ENCODE measurements at places on chromosomes 13 and 19.

- DNase-seq, result no peak
These were observed 24.9 kb downstream of the CELF5 start for GRCh38 chr19:3249408-3249807.

GRCh38 chr19:1377965-1378785 is 5.5 kb upstream of the NDUFS7 start:
- no peak for DNase-seq

GRCh38 chr13:38309397-38309796 is 40.3 kb upstream of the UFM1 start:
- no peak for DNase-seq

DNA sequence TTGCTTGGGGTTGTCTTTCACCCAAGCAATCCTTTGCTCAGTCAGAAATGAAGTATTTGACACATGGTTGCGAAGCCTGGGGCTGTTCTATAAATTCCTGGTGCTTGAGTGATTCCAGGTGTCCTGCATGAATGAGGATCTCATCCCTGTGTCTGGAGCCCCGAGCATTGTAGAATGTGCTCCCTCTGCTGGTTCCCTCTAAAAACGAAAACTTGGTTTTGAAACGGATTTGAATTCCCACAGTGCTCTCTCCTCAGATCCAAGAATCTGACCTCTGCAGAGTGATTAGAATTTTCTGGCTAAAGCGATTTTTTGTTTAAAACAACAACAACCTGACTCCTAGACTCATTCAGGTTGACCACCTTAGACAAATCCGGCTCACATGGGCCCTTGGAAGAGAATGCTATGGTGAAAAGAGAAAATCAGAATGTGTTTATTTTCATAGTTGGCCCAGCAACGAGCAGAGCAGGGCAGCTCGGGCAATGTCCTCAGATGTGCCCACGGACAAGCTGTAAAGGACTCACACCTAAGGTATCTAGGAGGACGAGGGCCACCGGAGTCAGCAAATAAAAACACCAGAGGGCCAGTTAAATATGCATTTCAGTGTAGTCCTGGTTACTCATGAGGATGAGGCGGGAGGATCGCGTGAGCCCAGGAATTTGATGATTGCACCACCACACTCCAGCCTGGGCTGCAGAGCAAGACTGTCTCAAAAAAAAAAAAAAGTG is 8.7 kb upstream of the ATP12A start:
- no peak for DNase-seq

- DNase-seq, result no peak
These were observed 298.1 kb downstream of the FOXO1 start for GRCh38 chr13:40368127-40368891.

GRCh38 chr19:49795615-49796014 is 17.5 kb downstream of the FUZ start:
- DNase-seq, result no peak

DNA sequence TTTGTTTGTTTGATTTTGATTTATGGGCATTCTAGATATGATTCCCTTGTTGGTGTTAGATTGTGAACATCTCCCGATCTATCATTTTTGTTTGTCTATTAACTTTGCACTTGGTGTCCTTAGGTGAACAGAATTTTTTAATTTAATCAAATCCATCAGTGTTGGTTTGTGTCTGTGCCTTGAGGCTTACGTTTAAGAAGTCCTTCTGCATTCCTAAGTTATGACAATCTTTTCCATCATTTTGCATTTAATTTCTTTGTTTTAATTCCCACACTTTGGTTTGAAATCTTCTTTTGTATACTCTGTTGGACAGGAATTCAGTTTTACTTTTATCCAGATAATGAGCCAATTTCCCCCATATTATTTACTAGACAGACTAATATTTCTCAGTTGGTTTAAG is 421.7 kb downstream of the HS6ST3 start:
- no peak for DNase-seq

GRCh38 chr19:48152551-48152950 is 17.6 kb downstream of the LIG1 start:
- DNase-seq, result no peak

DNA sequence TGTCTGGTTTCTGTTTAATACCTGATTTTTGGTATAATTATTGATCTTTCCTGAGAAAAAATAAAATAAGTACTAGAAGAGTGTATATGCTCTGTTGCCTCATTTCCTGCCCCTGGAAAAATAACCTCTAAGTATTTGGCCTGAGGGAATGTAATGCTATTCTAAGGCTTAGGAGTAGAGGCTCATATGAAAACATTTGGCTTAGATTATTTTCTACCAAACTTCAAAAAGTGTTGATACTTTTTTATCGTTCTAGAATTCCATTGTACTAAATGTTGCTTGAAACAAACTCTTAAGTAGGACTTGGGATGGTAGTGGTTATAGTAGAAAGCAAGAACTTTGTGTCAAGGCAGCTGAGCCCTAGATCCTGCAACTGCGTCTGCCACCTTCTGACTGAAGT is 57.8 kb downstream of the COG3 start:
- no peak for DNase-seq
